ENCODE measurements at places on chromosomes 6 and 20.

- DNase-seq: no peak
Measured at GRCh38 chr6:145865175-145865574, 50.6 kb upstream of the FBXO30 start.

GRCh38 chr6:78962448-78962847 lies 95.1 kb downstream of the IRAK1BP1 start:
- no peak for DNase-seq

- DNase-seq: no peak
Measured at GRCh38 chr6:170438861-170439260, 114.2 kb downstream of the PSMB1 start.

- no peak for DNase-seq
Measured at GRCh38 chr6:170025341-170025911, 265.5 kb downstream of the DLL1 start.

- DNase-seq: no peak
Measured at GRCh38 chr20:2527762-2528161, 8.6 kb upstream of the TMC2 start.

DNA sequence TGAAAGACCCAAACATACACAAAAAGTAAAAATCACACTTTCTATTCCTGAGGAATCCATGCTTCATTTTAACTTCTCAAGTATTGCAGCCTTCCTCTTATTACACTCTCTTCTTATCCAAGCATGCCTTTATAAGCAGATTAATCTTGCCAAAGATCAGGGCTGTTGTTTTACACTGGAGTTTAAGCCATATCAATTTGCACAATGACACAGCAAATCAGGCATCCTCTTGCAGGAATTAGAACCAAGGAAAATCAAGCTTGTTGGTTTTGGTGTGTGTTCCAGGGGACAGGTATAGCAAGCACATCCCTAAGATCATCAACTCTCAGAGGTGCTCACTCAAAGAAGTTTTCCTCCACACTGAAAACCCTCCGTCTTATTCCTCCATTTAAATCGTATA lies 69.5 kb downstream of the CYP39A1 start:
- DNase-seq: no peak
